Hair follicular keratinocyte (primary cell): ENCODE measurements at places on chromosomes 4 and X. TPM values are rescaled to one million over a fixed set of nuclear protein-coding genes. Genes with fewer than 3 reads are reported as not detected.

NEUROG2 gene
- not detected in 2 replicates for total RNA-seq

GC gene
- not detected in 2 replicates for total RNA-seq

TNIP3 gene
- 0.23 and 1.4 TPM in 2 replicates for total RNA-seq

TAF1 gene
- 8.0 and 16.4 TPM in 2 replicates for total RNA-seq

MTMR8 gene
- 0.95 and 1.0 TPM in 2 replicates for total RNA-seq

C4orf46 gene
- total RNA-seq, result 4.5 and 10.6 TPM in 2 replicates

RTL3 gene
- not detected in 2 replicates for total RNA-seq

TDO2 gene
- not detected in 2 replicates for total RNA-seq

ARHGAP10 gene
- 13.6 and 14.3 TPM in 2 replicates for total RNA-seq

RIBC1 gene
- total RNA-seq, result 1.0 and 1.3 TPM in 2 replicates

PCDH19 gene
- not detected in 2 replicates for total RNA-seq

KLHL4 gene
- total RNA-seq, result 0.27 and 0.62 TPM in 2 replicates

ZNF595 gene
- total RNA-seq, result 2.7 and 5.3 TPM in 2 replicates

IL13RA2 gene
- total RNA-seq, result 2.2 and 6.2 TPM in 2 replicates

TRMT2B gene
- total RNA-seq, result 12.1 and 14.4 TPM in 2 replicates

GSPT2 gene
- 3.0 and 3.4 TPM in 2 replicates for total RNA-seq

SAGE1 gene
- not detected in 2 replicates for total RNA-seq

HPSE gene
- total RNA-seq, result 7.6 and 11.1 TPM in 2 replicates

FREM3 gene
- total RNA-seq, result not detected in 2 replicates

FGA gene
- not detected in 2 replicates for total RNA-seq

ATP1B4 gene
- not detected in 2 replicates for total RNA-seq

ADH7 gene
- total RNA-seq, result 0.08 TPM in 1 of 2 replicates, not detected in the other

ADAMTS3 gene
- total RNA-seq, result 0.08 and 0.30 TPM in 2 replicates

MRPL1 gene
- 19.1 and 40.2 TPM in 2 replicates for total RNA-seq

CORIN gene
- total RNA-seq, result 0.16 TPM in 1 of 2 replicates, not detected in the other

NFXL1 gene
- total RNA-seq, result 7.7 and 8.2 TPM in 2 replicates

ATOH1 gene
- total RNA-seq, result not detected in 2 replicates

ANXA3 gene
- total RNA-seq, result 422 and 547 TPM in 2 replicates

EVC2 gene
- 8.0 and 8.5 TPM in 2 replicates for total RNA-seq

DIPK2B gene
- total RNA-seq, result not detected in 2 replicates

STBD1 gene
- total RNA-seq, result 2.0 and 3.4 TPM in 2 replicates

PNMA5 gene
- not detected in 2 replicates for total RNA-seq

CXCL8 gene
- 11.3 and 15.8 TPM in 2 replicates for total RNA-seq

FAT1 gene
- 265 and 372 TPM in 2 replicates for total RNA-seq

PAGE4 gene
- not detected in 2 replicates for total RNA-seq

FRG2 gene
- total RNA-seq, result not detected in 2 replicates

ADGRG2 gene
- total RNA-seq, result under 0.01 TPM in 1 of 2 replicates, not detected in the other

TMEM47 gene
- total RNA-seq, result 1.6 and 5.8 TPM in 2 replicates

TMPRSS11D gene
- not detected in 2 replicates for total RNA-seq

LIAS gene
- total RNA-seq, result 14.3 and 14.6 TPM in 2 replicates

ARHGEF38 gene
- not detected in 2 replicates for total RNA-seq

PLP2 gene
- 89.8 and 101 TPM in 2 replicates for total RNA-seq

MTMR1 gene
- 17.3 and 17.4 TPM in 2 replicates for total RNA-seq

CRMP1 gene
- not detected in 2 replicates for total RNA-seq

CNKSR2 gene
- 0.27 and 0.31 TPM in 2 replicates for total RNA-seq
